ENCODE measurements at places on chromosomes 4 and X.

DNA sequence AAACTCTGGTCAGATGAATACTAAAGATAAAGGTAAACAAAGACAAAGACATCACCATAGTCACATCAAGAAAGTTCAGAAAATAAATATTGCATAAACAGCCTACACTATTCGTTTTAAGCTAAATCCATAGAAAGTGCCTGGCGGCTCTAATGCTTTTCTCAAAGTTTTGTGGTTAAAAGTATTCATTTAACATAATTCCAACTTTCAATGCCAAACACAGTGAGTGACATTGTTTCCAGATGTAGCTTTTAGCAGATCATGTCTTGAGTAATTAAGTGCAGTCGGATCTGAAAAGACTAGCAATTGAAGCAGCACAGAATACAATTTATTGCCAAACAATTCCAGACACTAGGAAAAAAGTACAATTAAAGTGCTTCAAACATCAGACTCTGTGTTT, 287.1 kb upstream of the ADGRL3 start:
- DNase-seq, result no peak

GRCh38 chr4:145739845-145740244, 59.9 kb downstream of the C4orf51 start:
- DNase-seq, result no peak

DNA sequence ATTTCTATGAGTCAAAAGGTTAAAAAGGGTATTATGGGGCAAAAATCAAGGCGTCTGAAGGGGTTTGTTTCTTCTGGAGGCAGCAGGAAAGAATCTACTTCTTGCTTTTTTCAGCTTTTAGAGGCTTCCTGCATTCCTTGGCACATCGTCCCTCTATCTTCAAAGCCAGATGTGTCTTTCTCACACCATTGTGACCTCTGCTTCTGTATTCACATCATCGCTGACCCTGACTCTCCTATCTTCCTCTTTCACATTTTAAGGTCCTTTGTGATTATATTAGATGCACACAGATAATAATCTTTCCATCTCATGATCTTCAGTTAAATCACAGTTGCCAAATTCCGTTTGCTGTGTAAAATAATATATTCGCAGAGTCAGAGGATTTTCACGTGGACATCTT, 112.7 kb downstream of the PPP4R3C start:
- no peak for DNase-seq

- DNase-seq, result no peak
Measured at GRCh38 chr4:62204136-62204535, 1004.0 kb downstream of the ADGRL3 start.

- no peak for DNase-seq
Measured at GRCh38 chr4:53647547-53647946, 56.3 kb upstream of the LNX1 start.

- no peak for DNase-seq
Measured at GRCh38 chrX:137896123-137896522, 330.2 kb downstream of the ZIC3 start.

DNA sequence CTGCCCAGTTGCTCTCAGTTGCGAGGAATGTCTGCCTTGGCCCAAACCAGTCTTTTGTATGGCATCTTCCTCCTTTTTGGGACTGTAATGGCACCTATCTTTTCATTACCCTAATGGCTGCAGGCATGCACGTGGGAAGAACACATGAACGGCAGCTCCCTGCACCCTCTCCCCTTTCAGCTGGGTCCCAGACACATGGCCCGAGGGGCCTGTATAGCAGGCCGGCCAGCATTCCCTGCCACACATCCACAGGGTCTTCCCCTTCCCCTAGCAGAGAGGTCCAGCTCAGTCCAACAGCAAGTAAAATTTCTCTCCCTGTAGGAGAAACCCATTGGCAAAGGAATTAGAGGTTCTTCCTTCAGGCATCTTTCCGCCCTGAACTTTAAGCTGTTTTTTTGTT, 829.1 kb upstream of the AGA start:
- no peak for DNase-seq

- DNase-seq, result no peak
Measured at GRCh38 chr4:30295652-30296051, 424.5 kb upstream of the PCDH7 start.

DNA sequence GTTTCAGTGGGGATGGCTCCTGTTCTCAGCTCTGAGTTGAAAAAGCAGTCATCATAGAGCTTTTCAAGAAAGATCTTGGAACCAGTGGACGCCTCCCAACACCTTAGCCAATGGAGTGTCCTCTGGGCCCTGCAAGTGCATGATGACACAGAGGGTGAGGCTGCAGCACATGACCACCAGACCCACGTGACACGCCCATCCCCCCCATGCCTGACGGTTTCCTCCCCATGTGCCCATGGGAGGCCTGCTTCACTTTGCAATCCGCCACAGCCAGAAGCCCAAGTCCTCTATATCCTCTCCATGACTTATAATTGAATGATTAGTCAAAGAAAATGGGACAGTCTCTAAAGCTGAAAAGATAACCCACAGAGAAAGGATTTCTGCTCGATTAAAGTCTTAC, 187.0 kb downstream of the AFAP1 start:
- DNase-seq, result no peak

GRCh38 chr4:183142571-183143550, 43.8 kb downstream of the WWC2 start:
- DNase-seq, result peak; percentile 24

DNA sequence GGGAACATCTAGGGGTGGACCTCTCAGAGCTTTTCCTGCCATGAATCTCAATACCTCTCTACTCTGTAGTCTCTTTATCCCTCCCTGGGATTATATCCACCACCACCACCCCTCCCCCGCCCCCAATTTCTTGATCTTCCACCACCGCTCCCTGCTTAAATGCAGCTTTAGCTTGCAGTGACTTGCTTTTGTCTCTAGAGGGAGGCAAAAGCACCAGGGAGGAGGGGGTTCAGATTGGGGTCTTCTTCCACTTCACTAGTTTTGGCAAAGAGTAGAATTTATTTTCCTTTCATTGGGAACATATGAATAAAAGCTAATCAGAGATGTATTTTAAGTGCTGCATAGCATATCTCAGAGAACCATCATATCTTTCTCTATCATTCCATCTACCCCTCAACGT, 5.5 kb downstream of the ARHGAP36 start:
- no peak for DNase-seq

DNA sequence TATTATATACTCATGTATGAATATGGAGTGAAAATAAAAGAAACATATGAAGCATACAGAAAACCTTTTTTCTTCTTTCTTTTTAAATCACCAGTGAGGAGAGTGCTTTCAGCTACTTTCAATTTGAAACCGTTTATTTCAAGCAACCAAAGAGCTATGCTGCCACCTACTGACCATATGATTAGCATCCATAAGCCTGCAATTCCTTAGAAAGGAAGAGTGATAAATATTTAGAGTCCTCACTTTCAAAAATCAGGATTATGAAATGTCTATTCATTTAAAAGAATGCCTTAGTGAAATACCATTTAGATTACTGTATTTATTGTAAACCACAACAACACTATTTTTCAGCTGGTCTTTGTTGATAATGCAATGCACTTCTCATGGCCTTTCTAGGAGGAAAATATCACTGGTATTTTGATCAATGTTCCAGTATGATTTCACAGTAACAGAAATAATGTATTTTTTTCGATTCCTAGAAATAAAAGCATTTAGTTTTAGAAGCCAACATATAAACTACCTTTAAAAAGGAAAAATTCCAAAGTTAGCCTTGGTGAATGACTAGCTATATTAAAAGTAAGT, 667.6 kb downstream of the PCDH18 start:
- peak; percentile 42 for DNase-seq

DNA sequence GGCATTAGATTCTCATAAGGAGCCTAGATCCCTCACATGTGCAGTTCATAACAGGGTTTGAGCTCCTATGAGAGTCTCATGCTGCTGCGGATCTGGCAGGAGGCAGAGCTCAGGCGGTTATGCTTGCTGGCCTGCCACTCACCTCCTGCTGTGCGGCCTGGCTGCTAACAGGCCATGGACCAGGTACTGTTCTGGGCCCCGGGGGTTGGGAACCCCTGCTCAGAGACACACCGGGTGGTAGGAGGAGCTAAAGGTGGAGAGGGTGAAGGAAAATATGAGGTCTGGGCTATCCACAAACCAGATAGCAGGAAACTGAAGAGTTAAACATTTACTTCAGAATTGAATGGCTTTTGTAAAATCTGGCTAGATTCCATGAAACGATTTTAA, 5.9 kb upstream of the F11 start:
- DNase-seq, result no peak

DNA sequence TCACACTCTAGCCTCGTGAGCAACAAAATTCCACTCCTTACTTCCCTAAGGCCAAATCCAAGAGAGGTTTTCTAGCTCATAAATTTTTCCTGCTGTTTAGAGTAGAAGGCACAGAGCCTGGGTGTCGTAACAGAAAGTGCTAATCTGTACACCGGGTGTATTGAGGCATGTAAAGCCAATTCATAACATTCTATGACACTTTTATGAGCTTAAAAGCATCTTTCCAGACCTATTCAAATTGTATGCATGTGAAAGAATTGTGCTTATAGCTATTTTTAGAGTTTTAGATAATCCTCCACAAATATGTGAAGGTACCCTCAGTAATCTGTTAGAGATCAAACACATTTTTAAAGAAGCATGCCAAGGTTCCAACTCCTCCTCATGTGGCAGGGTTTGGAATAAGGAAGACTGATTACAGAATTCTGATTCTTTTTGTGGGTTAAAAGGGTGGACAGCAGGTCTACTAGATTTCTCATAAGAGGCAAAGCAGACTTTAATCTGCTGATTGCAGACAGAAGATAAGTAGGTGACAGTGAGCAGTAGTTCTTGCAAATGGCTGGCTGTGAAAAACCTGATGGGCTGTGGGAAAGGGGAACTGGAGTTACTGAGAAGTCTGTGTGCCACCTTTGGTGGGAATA, 25.5 kb upstream of the LRCH2 start:
- no peak for DNase-seq

DNA sequence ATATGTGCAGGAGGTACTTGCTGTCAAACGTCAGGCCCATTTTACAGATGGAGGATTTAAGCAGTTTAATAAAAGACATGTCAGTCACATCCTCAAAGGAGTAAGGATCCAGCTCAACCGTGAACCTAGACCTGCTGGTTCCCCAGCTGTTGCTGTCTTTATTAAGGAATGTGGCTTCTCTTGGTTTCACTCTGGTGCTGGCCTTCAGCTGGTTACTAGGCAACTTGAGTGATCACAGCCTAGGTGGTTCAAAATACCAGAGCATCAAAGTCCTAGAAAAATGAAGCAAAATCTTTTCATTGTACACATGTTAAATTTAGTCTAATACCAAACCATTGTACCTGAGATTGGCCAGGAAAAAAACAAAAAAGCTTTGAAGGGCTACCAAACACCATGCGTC, 32.7 kb upstream of the GLRA2 start:
- DNase-seq, result no peak

GRCh38 chr4:75634951-75635350, 4.6 kb upstream of the CDKL2 start:
- no peak for DNase-seq

DNA sequence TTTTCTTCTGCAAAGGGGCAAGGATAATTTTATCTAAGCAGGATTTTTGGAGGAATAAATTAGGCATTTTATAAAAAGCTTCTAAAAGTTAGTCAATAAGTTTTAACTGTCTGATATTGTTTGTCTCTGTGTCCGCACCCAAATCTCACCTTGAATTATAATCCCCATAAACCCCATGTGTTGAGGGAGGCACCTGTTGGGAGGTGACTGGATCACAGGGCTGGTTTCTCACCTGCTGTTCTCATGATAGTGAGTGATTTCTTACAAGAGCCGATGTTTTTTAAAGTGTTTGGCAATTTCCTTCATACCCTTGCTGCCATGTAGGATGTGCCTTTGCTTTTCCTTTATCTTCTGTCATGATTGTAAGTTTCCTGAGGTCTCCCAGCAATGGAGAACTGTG, 481.4 kb downstream of the GBA3 start:
- DNase-seq, result no peak

GRCh38 chrX:67692246-67692645, 148.4 kb downstream of the AR start:
- DNase-seq, result no peak

GRCh38 chrX:41600291-41600690, 88.5 kb upstream of the GPR34 start:
- DNase-seq, result no peak

- DNase-seq, result no peak
Measured at GRCh38 chr4:152052451-152053057, 291.7 kb upstream of the GATB start.

GRCh38 chr4:6093671-6094070, 75.4 kb upstream of the C4orf50 start:
- DNase-seq, result no peak

DNA sequence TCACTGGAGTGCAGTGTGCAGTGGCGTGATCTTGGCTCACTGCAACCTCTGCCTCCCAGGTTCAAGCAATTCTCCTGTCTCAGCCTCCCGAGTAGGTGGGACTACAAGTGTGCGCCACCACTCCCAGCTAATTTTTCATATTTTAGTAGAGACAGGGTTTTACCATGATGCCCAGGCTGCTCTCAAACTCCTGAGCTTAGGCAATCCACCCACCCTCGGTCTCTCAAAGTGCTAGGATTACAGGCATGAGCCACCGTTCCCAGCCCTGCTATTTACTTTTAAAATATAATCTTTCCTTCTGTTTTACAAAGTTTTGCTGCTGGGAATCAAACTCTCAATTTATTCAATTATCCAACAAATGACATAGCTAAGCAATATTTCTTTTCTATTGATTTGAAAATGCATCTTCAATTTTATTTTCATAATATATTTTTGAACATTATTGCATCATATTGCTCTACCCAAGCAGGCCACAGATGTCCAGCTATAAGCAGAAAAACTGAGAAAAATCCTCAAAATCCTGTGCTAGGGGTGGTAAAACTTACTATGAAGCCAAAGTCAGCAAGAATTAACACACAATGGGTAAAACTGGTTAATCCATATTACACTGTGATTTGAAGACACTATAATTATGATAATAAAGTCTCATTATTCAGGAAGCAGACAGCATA, 5.2 kb downstream of the TIFA start:
- no peak for DNase-seq

DNA sequence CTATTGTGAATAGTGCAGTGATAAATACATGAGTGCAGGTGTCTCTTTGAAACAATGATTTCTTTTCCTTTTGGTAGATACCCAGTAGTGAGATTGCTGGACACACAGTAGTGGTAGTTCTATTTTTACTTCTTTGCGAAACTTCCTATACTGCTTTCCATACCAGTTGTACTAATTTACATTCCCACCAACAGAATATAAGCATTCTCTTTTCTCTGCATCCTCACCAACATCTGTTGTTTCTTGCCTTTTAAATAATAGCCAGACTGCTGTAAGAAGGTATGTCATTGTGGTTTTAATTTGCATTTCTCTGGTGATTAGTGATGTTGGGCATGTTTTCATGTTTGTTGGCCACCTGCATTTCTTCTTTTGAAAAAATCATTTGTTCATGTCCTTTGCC, 105.9 kb downstream of the COL4A6 start:
- no peak for DNase-seq
